IMR-90 (cell line): ENCODE measurements at places on chromosomes 4 and X.
A peak's percentile ranks its signal among the peaks of the same experiment; 100 is the strongest.

DNA sequence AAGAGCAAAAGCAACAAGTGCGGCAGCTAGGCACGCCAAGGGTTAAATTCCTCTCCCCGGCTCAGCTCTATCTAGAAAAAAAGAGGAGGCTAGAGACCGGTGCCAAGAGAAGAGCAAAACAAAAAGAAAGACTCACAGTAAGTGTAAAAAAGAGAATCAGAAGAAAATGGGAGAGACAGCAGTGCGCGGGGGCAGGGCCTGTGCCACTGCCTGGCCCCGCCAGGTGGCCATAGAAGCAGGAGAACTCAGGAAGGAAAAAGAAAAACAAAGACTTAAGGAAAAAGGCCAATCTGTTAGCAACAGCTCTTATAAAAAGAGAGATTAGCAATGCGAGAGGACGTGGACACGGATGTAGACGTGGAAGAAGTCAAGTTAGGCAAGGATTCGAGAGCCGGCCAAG lies 3.2 kb downstream of the ACOX3 start:
- no peak for DNase-seq

DNA sequence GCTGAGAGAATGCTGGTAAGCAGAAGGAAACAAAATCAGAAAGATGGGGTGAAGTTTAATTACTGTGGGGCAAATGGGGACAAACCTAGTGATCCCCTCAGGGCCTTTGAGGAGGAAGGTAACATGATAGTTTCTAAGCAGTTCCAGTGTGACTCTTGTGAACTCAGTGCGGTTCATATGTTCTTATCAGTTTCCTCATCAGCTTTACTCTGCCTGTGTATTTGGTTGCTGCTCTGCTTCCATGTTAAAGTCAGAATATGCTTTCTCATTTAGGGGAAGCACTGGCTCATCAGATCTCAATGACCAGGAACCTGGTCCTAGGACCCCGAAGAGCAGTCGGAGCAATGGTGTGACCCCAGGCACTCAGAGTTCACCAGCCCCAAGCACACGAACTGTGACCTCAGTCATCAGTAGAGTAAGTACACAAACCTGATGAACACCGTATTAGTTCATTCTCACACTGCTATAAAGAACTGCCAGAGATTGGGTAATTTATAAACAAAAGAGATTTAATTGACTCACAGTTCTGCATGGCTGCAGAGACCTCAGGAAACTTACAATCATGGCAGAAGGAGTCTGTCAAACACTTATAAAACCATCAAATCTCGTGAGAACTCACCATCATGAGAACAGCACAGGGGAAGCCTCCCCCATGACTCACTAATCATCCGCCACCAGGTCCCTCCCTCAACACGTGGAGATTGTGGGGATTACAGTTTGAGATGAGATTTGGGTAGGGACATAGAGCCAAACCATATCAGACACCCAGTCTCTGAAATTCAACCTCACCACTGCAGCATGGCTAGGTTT lies 83.0 kb downstream of the SYTL5 start:
- no peak for DNase-seq

- no peak for DNase-seq
Observed at GRCh38 chr4:157459785-157460184, 239.3 kb downstream of the GRIA2 start.

DNA sequence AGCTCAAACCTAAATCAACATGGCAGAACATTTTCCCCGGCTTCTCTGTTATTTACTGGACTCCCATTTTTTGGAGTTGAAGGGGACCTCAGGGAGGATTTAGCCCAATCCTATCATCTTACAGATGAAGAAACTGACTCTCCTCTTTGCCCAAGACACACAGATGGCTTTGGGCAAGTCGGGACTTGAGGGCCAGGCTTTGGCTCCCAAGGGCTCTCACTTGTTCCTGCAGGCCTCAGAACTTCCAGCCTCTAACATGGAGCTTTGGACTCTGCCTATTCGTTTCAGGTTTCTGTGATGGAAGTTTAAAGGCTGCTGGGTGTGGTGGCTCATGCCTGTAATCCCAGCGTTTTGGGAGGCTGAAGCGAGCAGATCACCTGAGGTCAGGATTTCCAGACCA lies 59.5 kb downstream of the RHOH start:
- DNase-seq: no peak

DNA sequence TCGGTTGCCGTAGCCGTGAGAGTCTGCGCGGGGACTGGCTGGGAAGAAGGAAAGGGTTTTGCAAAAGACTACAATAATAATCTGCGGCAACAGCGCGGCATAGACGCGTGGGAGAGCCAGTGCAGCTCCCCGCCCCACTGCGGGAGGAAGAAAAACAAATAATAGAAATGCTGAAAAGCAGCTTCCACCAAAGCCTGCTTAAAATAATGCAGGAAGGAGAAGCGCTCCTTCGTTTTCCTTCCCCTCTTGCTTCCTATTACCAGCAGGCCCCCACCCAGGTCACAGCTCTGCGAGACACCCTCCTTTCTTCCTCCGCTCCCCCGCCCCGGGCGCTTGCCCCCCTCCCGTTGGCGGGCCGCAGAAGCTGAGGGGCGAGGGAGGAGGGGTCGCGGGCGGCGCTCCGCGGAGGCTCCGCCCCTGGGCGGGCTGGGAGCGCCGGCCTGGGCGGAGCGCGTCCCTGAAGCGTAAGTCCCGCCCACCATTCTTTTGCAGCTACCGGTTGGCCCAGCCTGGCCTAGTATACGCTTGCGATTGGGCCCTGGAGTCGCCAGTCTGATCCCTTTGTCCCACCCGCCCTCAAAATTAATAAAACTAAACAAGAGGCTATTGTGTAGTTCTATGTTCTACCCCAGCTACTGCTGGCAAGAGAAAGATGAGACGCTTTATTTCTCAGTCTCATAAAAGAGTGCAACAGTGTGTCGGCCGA lies 636 bp upstream of the AMOT start:
- peak; percentile 87 for DNase-seq

DNA sequence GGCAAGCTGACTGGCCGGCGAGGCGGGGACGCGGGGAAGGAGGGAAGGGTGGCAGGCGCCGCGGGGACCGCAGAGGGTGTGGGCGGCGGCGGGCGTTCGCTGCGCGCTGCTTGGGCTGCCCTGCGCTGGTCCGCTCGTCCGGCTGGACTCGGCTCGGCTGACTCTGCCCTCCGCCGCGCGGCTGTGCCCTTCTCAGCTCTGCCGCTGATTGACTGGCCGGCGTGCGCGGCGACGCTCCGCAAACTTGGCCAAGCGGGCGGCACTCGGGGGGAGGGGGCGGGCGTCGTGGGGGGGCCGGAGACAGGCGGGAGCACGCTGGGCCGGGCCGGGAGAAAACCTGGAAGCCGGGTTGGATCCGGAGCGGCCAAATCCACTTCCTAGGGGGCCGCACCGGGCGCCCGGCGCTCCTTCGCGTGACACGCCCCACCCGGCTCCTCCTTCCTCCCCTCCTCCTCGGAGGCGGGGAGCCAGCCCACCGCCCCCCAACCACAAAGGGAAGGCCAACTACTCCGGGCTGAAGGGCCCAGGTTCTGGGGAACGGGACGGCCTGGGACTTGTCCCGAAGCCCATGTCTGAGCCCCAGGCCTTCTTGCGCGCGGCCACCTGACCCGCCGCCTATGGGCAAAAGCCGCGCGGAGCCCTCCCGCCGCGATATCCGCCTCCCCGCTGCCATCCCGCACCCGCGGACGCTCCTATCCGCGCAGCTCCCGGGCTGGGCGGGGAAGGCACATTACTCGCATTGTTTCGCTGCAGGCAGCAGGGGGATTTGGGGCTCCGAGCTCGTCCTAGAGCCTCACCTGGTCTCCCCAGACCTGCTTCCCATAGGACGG lies at the start of gene GPC4:
GPC4 (minus strand) TSS at position 214 of the 830 bp plus-strand sequence. CDS start 524 bp downstream, outside the sequence.
- no peak for DNase-seq

DNA sequence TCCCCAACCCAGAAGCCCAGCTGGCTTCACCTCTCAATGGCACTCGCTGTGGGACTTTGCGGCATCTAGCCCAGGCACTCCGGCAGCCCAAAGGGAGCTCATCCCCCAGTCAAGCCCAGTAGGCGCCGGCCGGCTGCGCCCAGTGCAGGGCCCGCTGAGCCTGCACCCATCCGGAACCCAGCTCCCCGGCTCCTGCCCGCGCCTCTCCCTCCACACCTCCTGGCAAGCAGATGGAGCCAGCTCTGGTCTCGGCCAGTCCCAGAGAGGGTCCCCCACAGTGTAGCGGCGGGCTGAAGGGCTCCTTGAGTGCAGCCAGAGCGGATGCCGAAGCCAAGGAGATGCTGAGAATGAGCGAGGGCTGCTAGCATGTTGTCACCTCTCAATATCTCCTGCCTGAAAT lies 116.8 kb upstream of the UGT8 start:
- no peak for DNase-seq

DNA sequence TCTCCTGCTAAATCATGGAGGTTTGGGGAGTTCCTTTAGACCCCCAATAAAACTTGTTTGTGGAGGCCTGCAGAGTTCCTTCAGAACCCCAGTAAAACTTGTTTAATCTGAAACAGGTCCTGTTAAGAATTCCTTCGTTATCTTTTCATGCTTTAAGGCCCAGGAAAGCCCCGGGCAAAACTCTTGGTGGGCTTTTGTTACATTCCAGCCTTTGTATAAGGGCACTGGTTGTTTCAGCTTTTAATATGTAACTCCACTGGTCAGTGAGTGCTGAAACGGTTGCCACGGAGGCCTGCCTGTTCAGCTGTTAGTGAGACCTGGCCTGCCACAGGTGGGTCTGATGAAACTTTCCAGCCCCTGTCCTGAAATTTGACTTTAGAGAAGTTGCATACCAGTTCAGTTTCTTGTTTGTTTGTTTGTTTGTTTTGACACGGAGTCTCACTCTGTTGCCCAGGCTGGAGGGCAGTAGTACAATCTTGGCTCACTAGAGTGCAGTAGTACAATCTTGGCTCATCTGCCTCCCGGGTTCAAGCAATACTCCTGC lies 12.4 kb upstream of the DHRSX start:
- no peak for DNase-seq

- no peak for DNase-seq
Observed at GRCh38 chr4:155265113-155265512, 56.7 kb downstream of the NPY2R start.

- no peak for DNase-seq
Observed at GRCh38 chr4:90441770-90442169, 314.6 kb downstream of the CCSER1 start.

GRCh38 chr4:5500165-5500564 lies 208.2 kb downstream of the EVC2 start:
- DNase-seq: peak; percentile 58

- DNase-seq: no peak
Observed at GRCh38 chr4:125370478-125370877, 55.7 kb downstream of the FAT4 start.

GRCh38 chr4:9735515-9735914 lies 45.9 kb upstream of the DRD5 start:
- DNase-seq: no peak

DNA sequence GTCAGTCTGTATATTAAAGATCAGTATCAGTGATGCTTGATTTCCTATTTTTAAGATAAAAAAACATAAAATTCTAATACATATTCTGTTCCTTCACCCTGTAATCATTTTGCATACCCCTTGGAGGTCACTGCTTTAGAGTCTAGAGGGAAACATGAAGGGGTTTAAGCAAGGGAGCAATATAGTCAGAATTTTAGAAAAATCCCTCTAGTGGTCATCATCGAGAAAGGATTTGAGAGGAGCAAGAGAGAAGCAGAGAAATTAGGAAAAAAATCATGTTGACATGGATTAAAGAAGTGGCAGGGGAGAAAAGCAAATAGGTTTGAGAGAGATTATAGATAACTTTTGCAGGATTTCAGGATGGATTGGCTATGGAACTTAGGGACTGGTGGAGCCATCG lies 11.1 kb downstream of the APEX2 start:
- DNase-seq: peak; percentile 4

DNA sequence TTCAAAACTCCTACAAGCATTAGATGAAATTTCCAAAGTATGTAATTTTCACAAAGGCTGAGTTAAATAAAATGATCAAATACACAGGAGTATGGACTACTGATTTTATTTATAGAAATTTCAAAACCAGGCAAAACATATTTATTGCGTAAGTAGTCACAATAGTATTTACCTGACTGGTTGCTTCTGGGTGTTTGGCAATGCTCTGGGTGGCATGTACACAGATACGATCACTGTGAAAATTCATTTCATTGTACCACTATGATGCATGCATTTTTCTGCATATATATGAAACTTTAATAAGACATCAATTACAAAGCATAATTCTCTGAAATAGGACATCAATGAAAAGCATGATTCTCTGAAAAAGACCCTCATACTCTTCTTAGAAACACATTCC lies 384.2 kb downstream of the TLL1 start:
- no peak for DNase-seq

- no peak for DNase-seq
Observed at GRCh38 chr4:98950925-98951324, 22.0 kb upstream of the EIF4E start.

DNA sequence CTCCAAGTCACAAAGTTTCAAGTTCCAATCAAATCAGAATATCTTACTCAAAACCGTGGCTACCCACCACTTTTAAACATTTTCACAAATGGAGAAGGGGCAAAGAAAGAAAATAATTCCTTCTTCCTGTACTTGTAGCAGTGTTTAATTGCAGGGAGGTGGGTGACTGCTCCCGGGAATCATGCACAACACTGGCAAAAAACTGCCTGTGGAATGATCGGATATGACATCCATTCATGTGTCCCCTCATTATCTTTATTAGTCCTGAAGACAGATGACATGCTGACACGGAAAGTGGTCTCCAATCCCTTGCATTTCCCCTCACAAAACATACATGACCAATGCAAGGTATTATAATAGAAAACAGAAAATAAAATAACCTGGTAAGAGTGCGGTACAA lies 2.0 kb downstream of the TSPAN5 start:
- DNase-seq: no peak

GRCh38 chr4:604131-604530 lies 21.2 kb upstream of the PDE6B start:
- no peak for DNase-seq

- no peak for DNase-seq
Observed at GRCh38 chr4:15779809-15780208, 1.7 kb downstream of the CD38 start.

DNA sequence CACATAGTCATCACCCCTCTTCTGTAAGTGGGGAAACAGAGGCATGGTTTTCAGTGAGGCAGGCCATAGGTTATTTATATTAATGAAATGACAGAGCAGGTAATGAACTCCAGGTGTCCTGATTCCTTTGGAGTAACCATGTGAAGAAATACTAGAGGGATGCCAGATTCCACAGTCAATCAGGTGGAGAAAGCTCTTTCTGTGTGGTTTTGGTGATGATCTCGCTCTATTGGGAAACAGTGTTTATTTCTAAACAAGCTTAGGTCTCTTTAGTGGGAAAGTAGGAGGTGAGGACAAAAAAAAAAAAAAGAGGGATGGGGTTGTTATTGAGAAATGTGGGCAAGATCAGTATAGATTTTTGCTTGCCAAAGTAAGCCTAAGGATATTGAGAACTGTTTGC lies 12.2 kb downstream of the DOCK11 start:
- no peak for DNase-seq
